ENCODE measurements at places on chromosomes 7 and 10.

- no peak for DNase-seq
Measured at GRCh38 chr10:93844979-93845626, 48.7 kb upstream of the SLC35G1 start.

- DNase-seq: no peak
Measured at GRCh38 chr7:12226756-12227155, 15.7 kb downstream of the TMEM106B start.

GRCh38 chr7:132066761-132067171 is 509.5 kb downstream of the PLXNA4 start:
- no peak for DNase-seq

DNA sequence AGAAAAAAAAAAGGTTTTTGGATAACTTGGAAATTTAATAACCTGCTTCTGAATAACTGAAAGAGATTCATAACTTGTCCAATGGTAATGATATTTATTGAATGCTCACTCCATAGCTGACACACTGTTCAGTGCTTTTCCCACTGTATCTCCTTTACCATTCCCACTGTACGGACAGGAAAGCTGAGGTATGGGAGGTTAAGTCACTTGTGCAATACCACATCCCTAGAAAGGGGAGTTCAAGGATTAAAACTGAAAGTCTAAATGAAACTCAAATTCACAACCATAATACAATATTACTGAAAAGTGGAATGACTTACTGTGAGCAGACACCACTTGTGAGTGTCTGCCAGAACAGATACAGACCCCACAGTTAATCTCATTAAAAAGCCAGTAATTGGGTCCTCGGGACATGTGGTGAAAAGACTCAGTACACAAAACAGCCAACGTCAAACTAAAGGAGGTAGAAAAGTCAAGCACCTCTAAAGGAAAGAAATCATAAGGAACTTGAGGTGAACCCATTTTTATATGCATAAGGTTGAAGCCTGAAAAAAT is 13.8 kb upstream of the RHOBTB1 start:
- no peak for DNase-seq

DNA sequence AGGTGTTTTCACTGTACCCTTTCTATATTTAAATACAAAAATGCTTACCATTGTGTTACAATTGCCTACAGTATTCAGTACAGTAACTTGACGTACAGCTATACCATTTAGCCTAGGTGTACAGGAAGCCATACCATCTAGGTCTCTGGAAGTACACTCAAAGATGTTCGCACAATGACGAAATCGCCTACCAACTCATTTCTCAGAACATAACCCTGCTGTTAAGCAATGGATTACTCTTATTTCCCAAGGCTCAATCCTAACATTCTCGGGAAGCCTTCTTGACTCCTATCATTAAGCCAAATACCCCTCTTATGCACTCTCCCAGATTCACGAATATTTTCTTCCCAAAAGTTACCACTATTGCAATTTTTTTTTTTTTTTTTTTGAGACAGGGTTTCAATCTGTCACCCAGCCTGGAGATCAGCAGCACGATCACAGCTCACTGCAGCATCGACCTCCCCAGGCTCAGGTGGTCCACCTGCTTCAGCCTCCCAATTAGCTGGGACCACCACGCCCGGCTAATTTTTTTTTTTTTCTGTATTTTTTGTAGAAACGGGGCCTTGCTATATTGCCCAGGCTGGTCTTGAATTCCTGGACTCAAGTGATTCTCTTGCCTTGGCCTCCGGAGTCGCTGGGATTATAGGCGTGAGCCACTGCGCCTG is 1.5 kb downstream of the CWF19L1 start:
- no peak for DNase-seq

GRCh38 chr10:70440296-70441160 is 953 bp downstream of the NODAL start:
- no peak for DNase-seq

- DNase-seq: no peak
Measured at GRCh38 chr10:2686691-2687090, 380.7 kb upstream of the PFKP start.

DNA sequence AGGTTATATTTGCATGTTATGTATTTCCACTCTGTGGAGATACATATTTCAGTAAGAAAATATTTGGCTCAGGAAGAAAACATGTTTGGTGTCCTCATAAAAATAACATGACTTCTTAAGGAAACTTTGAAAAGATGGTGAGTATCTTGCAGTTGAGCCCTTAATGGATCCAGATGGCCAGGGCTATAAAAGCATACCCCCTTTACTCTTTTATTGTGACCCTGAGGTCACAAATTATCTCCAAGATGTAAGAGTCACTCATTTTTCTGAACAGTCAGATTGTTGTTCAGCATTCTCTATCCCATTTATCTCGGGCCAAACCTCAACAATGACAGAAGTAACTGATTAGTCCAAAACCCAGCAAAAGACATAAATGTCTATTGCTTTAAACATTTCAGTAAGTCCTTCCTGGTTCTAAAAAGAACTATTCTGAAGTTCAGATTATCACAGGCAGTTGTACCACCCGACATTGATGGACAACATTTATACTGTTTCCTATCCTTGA is 539.4 kb downstream of the PARD3 start:
- no peak for DNase-seq

DNA sequence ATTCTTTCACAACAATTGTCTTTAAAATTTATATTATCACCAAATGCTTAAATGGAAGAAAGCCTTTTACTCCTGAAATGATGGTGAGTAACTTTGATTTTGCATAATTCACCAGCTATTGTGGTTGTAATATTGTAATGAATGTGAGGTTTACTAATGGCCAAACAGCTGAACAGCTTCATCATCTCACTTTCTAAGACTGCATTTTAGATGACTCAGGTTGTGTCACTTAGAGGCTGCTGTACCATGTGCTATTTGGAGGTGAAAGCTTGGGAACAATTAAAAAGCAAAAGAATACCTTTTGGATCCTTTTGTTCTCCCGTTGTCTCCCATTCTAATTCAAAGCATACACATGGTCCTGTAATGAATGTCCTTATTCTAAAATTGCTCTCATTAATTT is 604.0 kb upstream of the PFKP start:
- no peak for DNase-seq

DNA sequence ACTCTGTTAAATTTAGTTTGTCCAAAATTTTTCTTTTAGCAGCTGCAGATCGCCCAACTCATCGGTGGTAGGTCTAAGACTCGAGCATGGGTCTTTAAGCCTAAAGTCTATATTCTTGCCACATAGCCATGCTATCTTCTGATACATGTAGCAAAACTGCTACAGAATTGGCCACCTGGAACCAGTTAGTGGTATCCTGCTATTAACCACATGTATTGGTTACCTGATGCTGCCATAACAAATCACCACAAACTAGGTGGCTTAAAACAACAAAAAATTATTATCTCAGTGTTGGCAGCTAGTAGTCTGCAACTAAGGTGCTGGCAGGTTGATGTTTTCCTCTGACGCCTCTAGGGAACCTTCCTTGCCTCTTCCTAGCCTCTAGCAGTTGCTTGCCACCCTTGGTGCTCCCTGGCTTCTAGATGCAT is 96.7 kb upstream of the PIK3CG start:
- no peak for DNase-seq

DNA sequence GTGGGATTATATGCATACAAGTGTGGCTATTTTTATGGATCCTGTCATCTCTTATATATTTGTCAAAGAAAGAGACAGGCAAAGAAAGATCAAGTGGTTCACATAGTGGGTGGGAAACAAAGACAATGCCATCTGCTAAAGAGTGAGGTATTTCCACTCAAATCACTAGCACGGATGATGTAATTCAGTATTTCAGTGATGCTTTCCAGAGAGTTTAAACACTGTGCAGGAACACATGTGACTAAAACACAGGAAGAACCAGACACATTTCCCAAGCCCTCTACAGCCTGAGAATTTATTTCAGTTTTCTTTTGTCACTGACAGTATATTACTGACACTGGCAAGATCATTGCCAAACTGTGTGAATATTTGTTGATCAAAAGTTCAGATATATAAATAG is 885.7 kb upstream of the CELF2 start:
- DNase-seq: no peak

DNA sequence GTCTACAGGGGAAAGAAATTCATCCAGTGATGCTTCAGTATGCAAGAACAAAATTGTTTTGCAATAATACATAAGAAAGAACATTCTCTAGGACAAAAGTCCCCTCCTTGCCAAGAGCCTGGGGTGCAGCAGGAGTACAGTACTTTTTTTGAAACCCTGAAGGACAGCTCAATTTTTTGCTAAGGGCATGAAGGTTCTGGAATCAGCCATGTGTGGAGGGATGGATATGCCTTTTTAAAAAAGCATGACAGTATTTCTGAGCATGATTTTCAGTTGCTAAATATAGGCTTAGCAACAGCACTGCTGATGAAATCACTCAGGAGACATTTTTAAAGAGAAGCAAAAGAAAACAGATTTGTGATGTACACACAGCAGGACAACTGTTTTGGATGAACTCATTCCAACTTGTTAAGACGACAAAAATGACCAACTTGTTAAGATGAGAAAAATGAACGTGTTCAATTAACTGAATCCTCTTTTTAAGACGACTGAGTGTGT is 39.3 kb downstream of the HBP1 start:
- no peak for DNase-seq

GRCh38 chr7:33873981-33874750 is 31.2 kb upstream of the BMPER start:
- peak; percentile 14 for DNase-seq

- DNase-seq: no peak
Measured at GRCh38 chr10:88901206-88901983, 21.4 kb downstream of the STAMBPL1 start.

- no peak for DNase-seq
Measured at GRCh38 chr10:35564341-35564968, 40.7 kb upstream of the GJD4 start.

GRCh38 chr7:116423499-116423898 is 76.0 kb upstream of the CAV2 start:
- DNase-seq: no peak

DNA sequence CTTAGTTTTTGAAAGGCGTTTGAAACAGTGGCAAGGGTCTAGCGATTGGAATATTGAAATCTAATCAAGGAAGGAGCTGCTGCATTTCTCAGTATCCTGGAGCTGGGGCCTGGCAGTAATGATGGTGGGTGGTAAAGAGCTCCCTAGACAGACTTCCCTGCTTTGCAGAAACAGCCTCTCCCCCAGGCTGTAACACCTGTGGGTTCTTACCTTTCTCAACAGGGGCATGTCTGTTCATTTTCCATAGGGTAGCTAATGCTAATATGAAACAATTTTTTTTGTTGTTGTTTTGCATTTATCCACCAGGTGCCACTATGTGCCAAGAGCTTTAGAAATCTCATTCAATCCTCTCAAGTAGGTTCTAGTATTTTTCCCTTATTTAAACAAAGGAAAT is 345.5 kb downstream of the REEP3 start:
- DNase-seq: no peak

DNA sequence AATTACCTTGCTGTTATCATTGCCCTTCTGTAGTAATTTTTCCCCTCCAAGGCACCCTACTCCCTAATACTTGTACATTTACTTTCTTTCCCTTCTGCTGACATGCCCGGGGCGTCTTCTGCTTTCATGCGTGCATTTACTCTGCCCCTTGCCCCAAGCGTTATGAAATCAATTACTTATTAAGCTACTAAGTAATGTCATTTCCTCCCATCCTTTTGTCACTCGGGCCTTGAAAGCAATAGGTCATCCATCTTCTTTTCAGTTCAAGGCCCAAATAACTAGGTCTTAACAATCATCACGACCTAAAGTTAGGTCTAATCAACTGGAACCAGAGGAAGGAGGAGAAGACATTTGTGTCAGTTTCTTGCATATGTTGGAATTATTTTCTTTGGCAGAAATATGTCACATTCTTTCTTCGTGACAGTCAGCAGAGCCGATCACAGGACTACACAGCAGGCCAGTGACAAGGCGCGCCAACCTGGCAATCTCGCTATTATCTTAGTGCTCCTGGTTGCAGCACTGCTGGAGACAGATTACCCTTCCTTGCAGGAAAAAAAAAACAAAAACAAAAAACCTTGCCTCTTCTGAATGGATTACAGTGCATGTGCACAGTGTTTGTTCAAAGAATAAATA is 179.2 kb downstream of the RELN start:
- no peak for DNase-seq

GRCh38 chr10:95388109-95388471 is 97.3 kb upstream of the PDLIM1 start:
- DNase-seq: no peak

- peak; percentile 33 for DNase-seq
Measured at GRCh38 chr7:149261316-149261828, 624 bp upstream of the ZNF783 start.

- DNase-seq: no peak
Measured at GRCh38 chr7:147432079-147432478, 1158.5 kb upstream of the C7orf33 start.

- no peak for DNase-seq
Measured at GRCh38 chr7:64628721-64629120, 37.2 kb upstream of the ZNF107 start.

DNA sequence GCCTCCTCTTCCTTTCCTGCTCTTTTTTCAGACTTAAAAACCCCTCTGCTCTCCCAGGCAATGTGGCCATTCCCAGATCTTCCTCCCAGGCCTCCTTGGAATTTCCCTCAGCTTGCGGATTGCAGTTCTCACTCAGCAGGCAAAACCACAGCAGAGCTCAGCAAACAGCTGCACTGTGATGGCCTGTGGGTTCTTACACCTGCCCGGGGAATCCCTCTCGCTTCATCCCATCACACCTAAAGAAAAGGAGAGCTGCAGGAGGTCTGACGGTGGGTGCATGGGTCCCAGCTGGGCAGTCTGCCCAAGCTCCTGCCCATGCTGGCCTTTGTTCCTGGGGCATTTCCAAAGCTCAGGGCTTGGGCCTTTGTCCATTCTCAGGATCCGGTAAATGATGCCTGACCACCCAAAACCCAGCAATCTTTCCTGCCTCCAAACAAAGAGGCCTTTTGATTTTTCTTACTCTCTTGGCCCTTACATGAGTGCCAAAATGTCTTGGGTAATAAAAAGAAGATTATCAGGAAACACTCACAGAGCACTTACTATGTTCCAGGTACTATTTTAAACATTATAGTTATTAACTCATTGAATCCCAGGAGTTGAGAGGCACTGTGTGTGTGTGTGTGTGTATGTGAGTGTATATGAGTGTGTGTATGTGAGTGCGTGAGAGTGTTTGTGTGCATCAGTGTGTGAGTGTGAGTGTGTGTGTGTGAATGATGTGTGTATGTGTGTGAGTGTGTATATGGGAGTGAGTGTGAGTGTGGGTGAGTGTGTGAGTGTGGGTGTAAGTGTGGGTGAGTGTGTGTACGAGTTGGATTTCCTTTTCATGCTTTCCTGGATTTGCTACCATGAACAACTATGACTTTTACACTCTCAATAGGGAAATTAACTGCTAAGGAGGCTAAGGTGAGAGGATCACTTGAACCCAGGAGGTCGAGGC is 64.5 kb upstream of the PODXL start:
- DNase-seq: no peak

GRCh38 chr10:12194752-12195271 is 879 bp downstream of the NUDT5 start:
- DNase-seq: peak; percentile 74

DNA sequence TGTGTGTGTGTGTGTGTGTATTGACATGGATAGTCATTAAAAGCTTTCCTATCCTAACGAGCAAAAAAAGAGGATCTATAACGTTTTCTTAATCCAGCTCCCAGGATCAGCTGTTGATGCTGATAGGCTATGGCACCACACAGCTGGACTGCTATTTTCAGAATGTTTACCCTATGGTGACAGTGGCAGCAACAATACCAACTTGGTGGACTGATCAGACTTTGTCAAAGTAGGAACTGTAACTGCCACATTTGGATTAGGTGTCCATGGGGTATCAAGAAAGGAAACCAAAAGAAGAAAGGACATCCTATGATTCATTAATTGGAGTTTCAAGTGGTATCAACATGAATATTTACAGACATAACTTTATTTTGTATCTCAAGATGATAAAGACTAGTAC is 2.7 kb upstream of the CLEC5A start:
- no peak for DNase-seq
